ENCODE measurements at places on chromosomes 5 and 9. TPM values are rescaled to one million over a fixed set of nuclear protein-coding genes. Genes with fewer than 3 reads are reported as not detected.

UBAC1 gene
- total RNA-seq: 42.3 TPM

TNC gene
- 31.5 TPM for total RNA-seq

PCDHA4 gene
- 0.05 TPM for total RNA-seq

ARID3C gene
- 0.09 TPM for total RNA-seq

ANKRD18A gene
- total RNA-seq: 2.8 TPM

STC2 gene
- total RNA-seq: 0.80 TPM

SLC6A19 gene
- 0.09 TPM for total RNA-seq

ANKRD33B gene
- total RNA-seq: 6.8 TPM

PCDHGA12 gene
- total RNA-seq: 0.80 TPM

FGD3 gene
- total RNA-seq: 35.7 TPM

FOXD1 gene
- total RNA-seq: 0.05 TPM

TLX3 gene
- total RNA-seq: not detected

ARAP3 gene
- 0.71 TPM for total RNA-seq

DPYSL3 gene
- 3.7 TPM for total RNA-seq

LCN6 gene
- total RNA-seq: not detected

PCDHB13 gene
- 0.14 TPM for total RNA-seq

PDE6A gene
- total RNA-seq: under 0.01 TPM

SLC34A3 gene
- total RNA-seq: not detected

RNF183 gene
- 0.24 TPM for total RNA-seq

NDUFB6 gene
- 58.2 TPM for total RNA-seq

SELENOP gene
- 115 TPM for total RNA-seq

KIAA1958 gene
- total RNA-seq: 3.6 TPM

LECT2 gene
- not detected for total RNA-seq

GARIN3 gene
- not detected for total RNA-seq

DOCK2 gene
- 99.4 TPM for total RNA-seq

ERAP2 gene
- 11.3 TPM for total RNA-seq

CDH9 gene
- 0.05 TPM for total RNA-seq
